ENCODE measurements at places on chromosomes 7 and 10.

- no peak overlapping the region for H3K27ac ChIP-seq
- no peak for DNase-seq
- no peaks in the 10 kb centered on the region for H3K36me3 ChIP-seq
- no peak overlapping the region for H3K4me3 ChIP-seq
- H3K4me1 ChIP-seq: peaks cover 15% of the 10 kb centered on the region
- peaks cover 20% of the 10 kb centered on the region for H3K27me3 ChIP-seq
These were observed 8.8 kb downstream of the PODXL start for GRCh38 chr7:131547589-131547988.

DNA sequence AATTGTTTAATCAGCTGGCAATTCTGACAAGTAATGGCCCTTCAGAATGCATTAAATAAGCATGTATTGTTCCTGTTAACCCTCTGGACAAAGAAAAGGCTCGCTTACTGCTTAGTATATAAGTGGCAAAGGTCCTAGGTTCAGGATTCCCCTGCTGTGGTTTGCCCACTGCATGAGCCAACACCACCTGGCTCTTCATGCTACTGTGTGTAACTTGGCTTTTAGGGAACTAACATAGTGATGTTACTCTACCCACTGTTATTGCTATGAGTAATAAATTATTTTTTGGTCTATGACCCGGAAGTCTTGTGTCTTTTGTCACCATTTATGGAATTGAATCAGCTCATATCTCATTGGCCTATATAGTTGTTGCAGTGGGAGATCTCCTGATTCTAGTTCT lies 791.7 kb upstream of the PHF14 start:
- DNase-seq: no peak
- H3K27me3 ChIP-seq: no peaks in the 10 kb centered on the region
- no peak overlapping the region for H3K4me3 ChIP-seq
- H3K27ac ChIP-seq: no peak overlapping the region
- no peaks in the 10 kb centered on the region for H3K4me1 ChIP-seq

DNA sequence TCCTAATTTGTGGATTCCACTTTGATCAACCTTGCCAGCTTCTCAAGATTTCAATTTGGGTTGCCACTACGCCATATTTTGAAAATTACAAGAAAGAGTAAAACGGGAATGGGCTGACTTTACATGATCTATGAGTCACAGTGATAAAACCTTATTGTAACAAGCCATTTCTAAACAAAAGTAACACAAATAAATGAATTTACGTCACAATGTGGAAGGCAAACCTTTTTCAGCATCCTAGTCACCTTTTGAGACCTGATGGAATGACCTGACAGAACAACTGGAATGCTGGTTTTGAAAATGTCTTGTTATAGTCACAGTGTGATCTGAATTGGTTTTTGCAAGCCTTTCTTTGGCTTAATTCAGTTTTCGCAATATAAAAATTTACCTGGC lies 85.9 kb downstream of the CDK6 start:
- H3K27me3 ChIP-seq: no peaks in the 10 kb centered on the region
- peaks cover 2% of the 10 kb centered on the region for H3K36me3 ChIP-seq
- no peak overlapping the region for H3K4me3 ChIP-seq

DNA sequence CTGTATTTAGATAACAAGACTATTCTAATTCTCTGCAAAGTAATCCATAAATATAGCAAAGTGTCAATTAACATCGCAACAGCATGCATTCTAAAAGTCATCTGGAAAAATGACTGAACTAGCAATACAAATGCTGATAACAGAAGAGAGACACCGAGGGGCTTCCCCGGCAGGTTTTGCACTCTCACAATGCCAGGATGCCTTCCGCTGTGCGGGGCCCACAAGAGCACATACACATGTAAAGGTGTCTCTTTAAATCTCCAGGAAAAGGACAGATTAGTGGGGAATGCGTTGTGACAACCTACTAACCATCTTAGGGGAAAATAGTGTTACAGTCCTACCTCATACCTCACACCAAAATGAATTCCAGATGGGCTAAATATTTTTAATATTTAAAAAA lies 86.9 kb downstream of the CXCL12 start:
- H3K4me3 ChIP-seq: no peak overlapping the region
- DNase-seq: no peak
- H3K27ac ChIP-seq: no peak overlapping the region
- no peaks in the 10 kb centered on the region for H3K4me1 ChIP-seq
- H3K27me3 ChIP-seq: peaks cover 9% of the 10 kb centered on the region
- H3K36me3 ChIP-seq: no peaks in the 10 kb centered on the region

DNA sequence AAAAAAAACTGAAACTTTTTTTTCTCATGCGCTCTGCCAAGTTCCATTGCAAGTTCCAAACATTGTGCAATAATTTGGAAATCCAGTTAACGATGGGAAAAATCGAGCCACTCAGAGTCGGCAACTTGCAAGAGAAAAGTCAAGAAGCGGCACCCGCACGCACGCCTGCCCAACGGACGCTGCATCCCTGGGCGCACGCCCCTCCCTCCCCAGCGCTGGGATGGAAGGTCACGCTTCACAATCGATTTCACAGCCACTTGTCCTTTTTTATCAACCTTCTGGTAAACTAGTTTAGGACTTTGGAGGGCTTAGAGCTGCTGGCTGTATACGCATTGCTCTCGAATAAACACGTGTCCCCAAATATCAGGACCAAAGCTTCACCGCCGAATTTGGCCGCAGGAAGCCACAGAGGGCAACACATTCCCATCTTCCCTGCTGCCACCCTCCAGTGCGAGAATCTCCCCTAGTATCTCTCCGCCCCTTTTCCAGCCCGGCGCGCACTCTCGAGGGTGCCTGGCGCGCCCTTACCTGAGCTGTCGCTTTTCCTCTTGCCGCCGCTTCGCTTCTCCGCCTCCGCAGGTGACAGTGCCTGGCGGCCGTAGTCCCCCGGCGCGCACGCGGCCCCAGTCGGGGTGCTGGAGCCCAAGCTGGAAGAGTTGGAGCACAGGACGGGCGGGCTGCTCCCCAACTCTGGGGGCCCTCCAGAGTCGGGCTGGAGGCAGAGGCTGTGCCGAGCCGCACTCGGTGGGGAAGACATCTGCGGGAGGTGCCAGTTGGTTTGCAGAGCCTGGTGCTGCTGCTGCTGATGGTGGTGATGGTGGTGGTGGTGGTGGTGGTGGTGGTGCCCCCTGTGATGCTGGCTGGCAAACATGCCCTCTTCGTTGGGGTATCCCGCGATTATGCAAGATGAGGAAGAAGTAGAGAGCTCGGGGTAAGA lies 857 bp downstream of the MEOX2 start:
- no peak for DNase-seq
- H3K27me3 ChIP-seq: peaks cover 42% of the 10 kb centered on the region
- no peaks in the 10 kb centered on the region for H3K4me1 ChIP-seq

- no peaks in the 10 kb centered on the region for H3K4me1 ChIP-seq
- no peaks in the 10 kb centered on the region for H3K36me3 ChIP-seq
- DNase-seq: no peak
These were observed 86.6 kb downstream of the ODAD2 start for GRCh38 chr10:27912231-27912630.

- H3K4me3 ChIP-seq: no peak overlapping the region
- no peaks in the 10 kb centered on the region for H3K27me3 ChIP-seq
- no peak overlapping the region for H3K27ac ChIP-seq
- DNase-seq: no peak
These were observed 2.9 kb upstream of the PRSS2 start for GRCh38 chr7:142767861-142768260.

DNA sequence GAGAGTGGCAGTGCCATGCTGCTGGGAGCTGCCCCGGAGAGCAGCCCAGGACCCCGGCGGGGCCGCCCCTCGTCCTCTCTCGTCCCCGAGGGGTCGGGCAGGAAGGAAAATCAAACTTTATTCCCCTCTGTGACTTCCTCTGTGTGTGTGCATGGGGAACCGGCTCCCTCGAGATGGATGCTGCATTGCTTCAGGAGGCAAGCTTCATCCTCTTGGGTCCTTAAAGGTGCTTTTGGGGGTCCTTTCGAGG lies 726 bp downstream of the MCU start:
- H3K27me3 ChIP-seq: peaks cover 15% of the 10 kb centered on the region
- peaks cover 30% of the 10 kb centered on the region for H3K4me1 ChIP-seq
- H3K27ac ChIP-seq: peak overlapping the region; percentile 88

GRCh38 chr7:52071744-52072143 lies 755.1 kb upstream of the COBL start:
- no peaks in the 10 kb centered on the region for H3K27me3 ChIP-seq
- DNase-seq: no peak
- H3K36me3 ChIP-seq: no peaks in the 10 kb centered on the region
- H3K4me1 ChIP-seq: no peaks in the 10 kb centered on the region
- H3K4me3 ChIP-seq: no peak overlapping the region

GRCh38 chr10:89837165-89838043 lies 136.0 kb downstream of the KIF20B start:
- H3K4me1 ChIP-seq: peaks cover 19% of the 10 kb centered on the region
- peak; percentile 12 for DNase-seq
- peak overlapping the region; percentile 95 for H3K4me3 ChIP-seq
- H3K27me3 ChIP-seq: peaks cover 4% of the 10 kb centered on the region
- peak overlapping the region; percentile 85 for H3K27ac ChIP-seq

DNA sequence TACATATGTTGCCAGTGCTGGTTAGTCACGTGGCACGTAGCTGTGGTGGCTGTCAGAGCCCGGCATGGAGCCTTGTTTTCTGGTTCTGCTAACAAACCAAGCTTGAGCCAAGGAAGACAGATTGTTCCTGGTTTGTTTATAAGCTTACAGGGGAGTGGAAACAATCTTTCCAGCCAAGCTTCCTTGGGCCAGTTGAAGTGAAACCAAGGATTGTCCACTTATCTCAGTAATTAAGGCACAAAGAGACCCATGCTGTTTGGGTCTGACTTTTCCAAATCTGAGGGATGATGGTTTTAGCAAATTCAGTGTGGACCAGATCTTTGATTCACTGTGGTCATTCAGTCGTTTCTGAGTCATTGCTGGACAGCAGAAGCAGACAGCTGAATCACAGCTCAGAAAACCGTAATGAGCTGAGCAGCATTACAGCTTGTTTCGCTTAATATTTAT lies 297.3 kb upstream of the COBL start:
- H3K27me3 ChIP-seq: no peaks in the 10 kb centered on the region
- no peaks in the 10 kb centered on the region for H3K36me3 ChIP-seq
- no peak overlapping the region for H3K4me3 ChIP-seq
- H3K27ac ChIP-seq: no peak overlapping the region

DNA sequence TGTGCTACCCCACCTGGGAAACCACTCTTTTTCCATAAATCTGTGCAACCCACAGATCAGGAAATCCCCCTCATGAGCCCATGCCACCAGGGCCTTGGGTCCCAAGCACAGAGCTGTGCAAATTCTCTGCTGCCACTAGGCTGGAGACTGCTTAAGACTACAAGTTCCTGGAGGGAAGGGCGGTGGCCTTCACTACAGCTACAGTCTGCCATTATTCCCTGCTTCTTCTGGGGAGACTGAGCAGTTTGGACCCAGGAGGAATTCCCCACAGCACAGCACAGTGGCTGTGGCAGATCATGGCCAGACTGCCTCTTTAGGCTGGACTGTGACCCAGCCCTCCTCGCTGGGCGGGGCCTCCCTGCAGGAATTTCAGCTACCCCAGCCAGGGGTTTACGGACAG lies 89.7 kb upstream of the GRB10 start:
- no peak overlapping the region for H3K4me3 ChIP-seq
- H3K36me3 ChIP-seq: no peaks in the 10 kb centered on the region
- DNase-seq: no peak

GRCh38 chr10:121069061-121069850 lies 218.1 kb downstream of the WDR11 start:
- peaks cover 2% of the 10 kb centered on the region for H3K36me3 ChIP-seq
- DNase-seq: no peak
- H3K4me3 ChIP-seq: no peak overlapping the region
- no peaks in the 10 kb centered on the region for H3K4me1 ChIP-seq
- peaks cover 19% of the 10 kb centered on the region for H3K27me3 ChIP-seq
- no peak overlapping the region for H3K27ac ChIP-seq

- no peak overlapping the region for H3K27ac ChIP-seq
- DNase-seq: no peak
- no peaks in the 10 kb centered on the region for H3K4me1 ChIP-seq
- peaks cover 30% of the 10 kb centered on the region for H3K27me3 ChIP-seq
- no peak overlapping the region for H3K4me3 ChIP-seq
These were observed 92.1 kb downstream of the EBF3 start for GRCh38 chr10:129871966-129872365.

DNA sequence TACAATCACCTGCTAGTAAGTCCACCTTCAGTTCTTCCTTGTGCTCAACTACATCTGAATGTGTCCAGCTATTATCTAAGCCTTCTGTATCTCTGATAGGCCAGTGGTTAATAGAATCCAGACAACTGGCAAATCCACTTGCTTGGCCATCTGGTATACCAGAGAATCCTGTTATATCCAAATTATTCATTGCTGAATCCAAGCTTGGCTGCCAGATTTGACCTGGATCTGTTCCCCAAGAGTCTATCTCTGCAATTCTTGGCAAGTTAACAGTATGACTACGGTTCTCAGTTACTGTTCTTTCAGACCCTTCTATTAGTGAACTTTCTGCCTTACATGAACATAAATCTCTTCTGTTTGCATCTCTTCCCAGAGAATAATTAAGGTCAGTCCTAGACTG lies 154.6 kb upstream of the TARP start:
- H3K4me3 ChIP-seq: no peak overlapping the region
- peaks cover 8% of the 10 kb centered on the region for H3K27me3 ChIP-seq
- H3K4me1 ChIP-seq: peaks cover 31% of the 10 kb centered on the region
- H3K27ac ChIP-seq: no peak overlapping the region
- H3K36me3 ChIP-seq: peaks cover 2% of the 10 kb centered on the region

GRCh38 chr7:85062651-85063050 lies 124.2 kb downstream of the SEMA3D start:
- no peaks in the 10 kb centered on the region for H3K4me1 ChIP-seq
- H3K27ac ChIP-seq: no peak overlapping the region
- H3K4me3 ChIP-seq: no peak overlapping the region
- H3K27me3 ChIP-seq: no peaks in the 10 kb centered on the region

- no peaks in the 10 kb centered on the region for H3K36me3 ChIP-seq
- no peaks in the 10 kb centered on the region for H3K4me1 ChIP-seq
- no peak overlapping the region for H3K4me3 ChIP-seq
- DNase-seq: no peak
- no peak overlapping the region for H3K27ac ChIP-seq
These were observed 124.3 kb downstream of the PTPRN2 start for GRCh38 chr7:158463317-158463716.

DNA sequence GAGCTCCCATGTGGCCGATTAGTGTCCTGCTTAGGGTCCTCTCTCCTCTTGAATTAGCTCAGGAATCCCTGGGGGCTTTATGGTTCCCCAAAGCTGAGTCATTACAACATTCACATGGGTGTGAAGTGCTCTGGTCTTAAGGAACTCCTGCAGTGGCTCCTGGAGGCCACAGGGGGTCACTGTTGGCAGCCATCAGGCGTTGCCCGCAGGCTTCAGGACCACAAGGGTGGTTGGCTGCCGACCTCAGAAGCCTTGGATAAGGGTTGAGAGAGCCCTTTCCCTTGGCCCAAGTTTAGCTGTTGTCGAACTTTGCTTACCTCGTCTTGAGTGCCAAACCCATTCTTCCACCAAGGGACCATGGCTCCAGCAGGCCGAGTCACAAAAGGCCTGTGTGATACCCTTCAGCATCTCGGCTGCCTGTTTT lies 61.7 kb downstream of the SH2D4B start:
- no peak for DNase-seq
- H3K27me3 ChIP-seq: no peaks in the 10 kb centered on the region
- no peaks in the 10 kb centered on the region for H3K36me3 ChIP-seq
- H3K27ac ChIP-seq: no peak overlapping the region
- no peak overlapping the region for H3K4me3 ChIP-seq
